ENCODE measurements at places on chromosomes 6 and 20.

DNA sequence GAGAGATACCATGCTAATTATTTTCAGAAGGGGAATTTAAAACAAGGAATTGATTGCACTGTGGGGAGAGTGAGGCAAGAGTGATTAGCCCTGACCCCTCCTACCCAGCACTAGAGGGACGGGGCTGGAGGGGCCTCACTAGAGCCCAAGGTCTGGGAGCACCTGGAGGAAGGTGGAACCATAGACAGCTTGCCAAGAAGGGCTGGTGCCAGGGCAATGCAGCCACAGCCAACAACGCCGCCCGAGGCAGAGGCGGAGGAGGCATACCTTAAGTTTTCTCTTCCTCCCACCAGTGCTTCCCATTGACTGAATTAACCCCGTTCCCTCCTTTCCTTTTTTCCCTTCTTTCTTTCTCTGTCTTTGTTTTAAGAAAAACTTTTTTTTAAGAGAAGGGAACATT, 40.0 kb downstream of the IYD start:
- no peak for DNase-seq

DNA sequence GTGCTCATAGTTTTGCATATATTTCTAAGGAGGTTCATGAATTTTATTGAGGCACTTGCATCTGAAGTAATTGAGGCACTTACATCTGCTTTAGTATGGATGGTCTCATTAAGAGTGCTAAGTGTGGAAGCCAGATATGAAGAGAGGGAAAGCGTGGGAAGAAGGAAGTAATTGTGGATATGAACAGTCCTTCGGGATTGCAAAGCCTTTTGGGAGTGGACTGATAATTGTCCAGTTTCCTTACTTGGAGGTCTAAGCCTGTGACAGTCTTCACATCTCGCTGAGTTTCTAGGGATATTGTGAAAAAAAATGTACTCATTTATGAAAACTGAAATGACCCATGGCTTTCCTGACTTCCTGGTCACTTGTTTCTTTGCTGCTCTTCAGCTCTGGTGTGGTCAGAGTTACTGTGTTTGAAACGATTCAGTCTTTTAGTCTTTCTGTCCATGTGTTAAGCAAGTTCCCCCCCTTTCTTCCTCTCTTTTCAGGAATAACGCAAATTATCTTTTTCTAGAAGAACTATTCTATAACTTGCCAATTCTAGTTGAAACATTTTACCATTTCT, 137.3 kb downstream of the ZFAND3 start:
- no peak for DNase-seq

- DNase-seq: no peak
Measured at GRCh38 chr6:152598421-152598820, 38.7 kb downstream of the SYNE1 start.

- no peak for DNase-seq
Measured at GRCh38 chr20:49882171-49882970, 33.0 kb downstream of the SPATA2 start.

GRCh38 chr6:116016846-116017545, 43.7 kb downstream of the FRK start:
- no peak for DNase-seq

GRCh38 chr20:56955680-56956079, 310.8 kb downstream of the BMP7 start:
- no peak for DNase-seq

- no peak for DNase-seq
Measured at GRCh38 chr6:15385521-15385920, 139.7 kb downstream of the JARID2 start.

GRCh38 chr6:24719125-24719971, at the start of gene C6orf62:
TSS of gene C6orf62 (minus strand) at chr6:24719154. CDS start at chr6:24718668, 486 bp downstream.
- no peak for DNase-seq

DNA sequence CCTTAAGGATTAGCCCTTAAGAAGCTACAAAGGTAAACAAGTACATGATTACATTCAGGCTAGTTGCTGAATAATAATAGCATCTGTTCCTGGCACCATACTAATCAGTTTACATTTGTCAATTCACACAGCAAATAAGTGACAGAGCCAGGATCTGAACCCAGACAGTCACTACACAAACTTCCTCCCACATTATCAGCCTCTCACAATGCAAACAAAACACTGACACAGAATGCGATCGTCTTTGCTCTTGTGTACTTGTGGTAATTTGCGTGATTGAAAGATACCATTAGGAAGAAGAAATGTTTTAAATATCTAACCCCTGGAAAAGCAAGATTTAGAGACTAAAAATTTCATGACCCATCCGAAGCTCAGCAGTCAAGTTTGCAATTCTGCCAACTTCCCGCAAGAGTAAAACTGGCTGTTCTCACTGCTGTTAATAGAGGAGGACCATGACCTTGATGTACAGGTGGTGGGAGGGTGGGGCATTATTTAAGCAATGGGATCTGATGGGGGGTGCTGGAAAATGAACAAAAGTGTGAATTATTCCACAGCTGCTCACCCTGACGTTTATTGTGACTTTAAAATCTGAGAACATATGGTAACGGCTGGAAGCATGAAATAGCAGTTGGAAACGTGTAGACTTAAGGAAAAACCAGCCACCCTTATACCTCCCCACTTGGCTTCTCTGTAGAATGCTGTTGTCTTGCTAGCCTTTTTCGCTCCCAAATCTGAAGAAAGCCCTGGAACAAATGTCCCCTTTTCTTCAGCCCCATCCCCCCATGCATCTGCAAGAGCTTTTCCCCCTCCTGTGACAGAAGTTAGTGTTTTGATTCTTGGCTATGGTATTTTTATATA, 95.3 kb upstream of the ARMC2 start:
- no peak for DNase-seq

GRCh38 chr6:85942844-85943243, 300.2 kb upstream of the SYNCRIP start:
- no peak for DNase-seq

DNA sequence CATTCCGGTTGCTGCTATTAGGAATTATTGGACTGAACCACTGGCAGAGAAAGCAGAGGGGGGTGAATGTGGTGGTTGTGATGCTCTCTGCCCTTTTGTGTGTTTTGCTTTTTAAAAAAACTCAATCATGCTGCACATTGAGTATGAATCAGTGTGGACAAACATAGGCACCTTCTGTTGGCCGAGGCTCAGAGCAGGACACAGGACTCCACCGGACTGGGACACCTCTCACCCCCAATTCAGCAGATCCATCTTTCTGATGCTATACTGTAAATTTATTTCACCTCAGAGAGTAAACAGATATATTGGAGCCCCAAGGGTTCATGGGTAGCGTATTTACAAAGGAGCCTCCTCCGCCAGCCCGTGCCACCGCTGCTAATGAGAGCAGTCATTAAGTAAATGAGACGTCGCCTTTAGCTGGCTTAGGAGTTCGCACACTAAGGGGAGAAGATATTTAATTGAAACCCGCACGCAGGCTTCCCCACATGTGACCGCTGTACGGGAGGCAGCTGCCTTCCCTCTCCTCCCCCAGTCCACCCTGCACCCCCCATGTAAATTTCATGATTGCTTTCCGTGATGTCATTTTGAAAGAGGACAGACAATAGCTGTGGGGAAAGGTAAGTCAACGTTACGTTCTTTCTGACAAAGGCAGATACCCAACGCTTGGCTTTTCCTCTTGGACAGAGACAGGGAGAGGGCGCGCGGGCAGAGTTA, at the start of gene MYT1:
TSS of gene MYT1 (plus strand) at position 330 of the 714 bp plus-strand sequence. CDS start 34,410 bp downstream, outside the sequence.
- DNase-seq: no peak

GRCh38 chr6:25700761-25701160, 48.7 kb downstream of the SCGN start:
- no peak for DNase-seq

- no peak for DNase-seq
Measured at GRCh38 chr20:58231683-58232082, 3.2 kb upstream of the ANKRD60 start.

- no peak for DNase-seq
Measured at GRCh38 chr20:63736893-63737694, 630 bp downstream of the LIME1 start.

- no peak for DNase-seq
Measured at GRCh38 chr6:110728501-110728900, 86.8 kb downstream of the CDK19 start.

- DNase-seq: no peak
Measured at GRCh38 chr6:53432318-53433161, 83.8 kb upstream of the ELOVL5 start.

DNA sequence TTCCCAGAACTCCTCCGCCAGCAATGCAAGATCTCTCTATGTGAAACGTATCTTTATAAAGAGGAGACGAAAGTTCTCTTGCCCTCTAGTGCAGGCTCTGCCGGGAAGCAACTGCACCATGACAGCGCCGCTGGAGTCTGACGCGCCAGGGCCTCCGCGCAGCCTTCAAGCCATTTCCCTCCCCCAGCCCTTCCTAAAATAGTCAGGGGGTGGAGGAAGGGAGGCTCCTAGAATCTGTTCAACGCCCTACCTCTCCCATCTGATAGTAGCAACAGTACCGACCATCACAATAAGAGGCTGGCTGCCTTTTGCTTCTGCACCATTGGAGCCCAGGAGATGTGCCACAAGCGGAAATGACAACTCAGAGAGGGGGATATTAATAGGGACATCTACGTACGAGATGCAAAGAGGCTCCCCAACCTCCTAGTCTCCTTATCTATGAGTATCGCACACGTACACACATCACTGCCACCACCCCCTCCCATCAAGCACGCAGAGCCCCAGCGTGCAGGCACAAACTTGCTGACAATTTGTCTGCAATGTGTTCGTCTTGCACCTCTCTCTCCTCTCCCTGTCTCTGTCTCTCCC, 1.0 kb downstream of the SYNE1 start:
- DNase-seq: no peak

GRCh38 chr20:43987018-43987417, 72.4 kb downstream of the TOX2 start:
- no peak for DNase-seq

- no peak for DNase-seq
Measured at GRCh38 chr6:138038142-138038870, 68.9 kb downstream of the PERP start.

- no peak for DNase-seq
Measured at GRCh38 chr20:62812181-62812906, 4.5 kb upstream of the COL9A3 start.

- DNase-seq: no peak
Measured at GRCh38 chr6:52603000-52603795, 26.3 kb upstream of the TRAM2 start.

- DNase-seq: no peak
Measured at GRCh38 chr6:149284904-149285303, 32.6 kb upstream of the TAB2 start.

DNA sequence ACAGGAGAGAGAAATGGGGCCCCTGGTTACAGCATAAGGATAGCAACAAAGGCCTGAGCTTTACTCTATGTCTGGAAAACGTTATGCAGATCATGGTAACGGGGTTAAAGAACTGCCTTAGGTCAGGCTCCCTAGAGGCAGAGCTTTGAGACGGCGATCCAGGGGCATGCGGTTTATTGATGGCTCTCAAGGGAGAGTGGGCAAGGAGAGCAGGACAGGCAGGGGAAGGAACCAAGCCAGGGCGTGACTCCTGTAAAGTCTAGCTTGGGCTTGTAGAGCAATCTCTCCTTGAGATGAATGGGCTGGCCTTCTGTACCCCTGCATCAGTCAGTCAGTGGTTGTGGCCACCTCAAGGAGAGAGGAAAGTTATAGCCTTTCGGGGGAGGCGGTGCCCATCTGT, 12.5 kb upstream of the FERMT1 start:
- no peak for DNase-seq

DNA sequence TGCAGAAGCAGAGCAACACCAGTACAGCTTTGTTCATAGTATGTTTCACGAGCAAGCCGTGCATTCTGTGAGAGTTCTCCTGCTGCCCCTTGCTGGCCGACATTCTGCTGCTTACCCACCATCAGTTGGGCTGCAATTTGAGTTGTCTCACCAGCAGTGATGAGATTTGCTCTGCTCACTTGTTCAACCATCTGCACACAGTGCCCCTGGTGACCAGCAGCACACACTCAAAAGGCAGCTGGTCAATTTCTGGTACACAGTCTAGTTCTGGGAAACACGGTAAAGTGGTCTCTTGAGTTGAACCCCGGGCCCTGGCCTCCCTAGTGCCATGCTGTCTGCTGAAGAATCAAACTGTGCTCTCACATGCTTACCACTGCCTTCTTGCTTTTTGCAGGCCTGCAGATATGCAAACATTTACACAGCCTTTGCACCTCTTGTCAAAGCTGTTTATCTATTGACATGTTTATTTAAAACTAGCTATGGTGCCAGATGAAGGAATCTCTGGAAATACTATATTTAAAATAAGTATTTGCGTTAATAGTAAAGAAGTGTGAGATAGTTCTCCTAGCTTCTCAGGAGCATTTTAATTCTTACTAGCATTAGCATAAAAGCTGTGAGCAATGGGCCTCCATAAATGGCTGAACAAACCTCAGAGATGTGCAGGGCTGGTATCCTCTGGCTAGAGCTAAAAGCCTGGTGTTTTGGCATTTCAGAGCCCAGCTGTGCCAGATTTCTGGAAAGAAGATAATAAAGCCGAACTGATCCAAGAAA, 234.3 kb downstream of the ARHGAP18 start:
- DNase-seq: no peak

GRCh38 chr20:60224914-60225313, 266.7 kb downstream of the CDH26 start:
- DNase-seq: peak; percentile 35

DNA sequence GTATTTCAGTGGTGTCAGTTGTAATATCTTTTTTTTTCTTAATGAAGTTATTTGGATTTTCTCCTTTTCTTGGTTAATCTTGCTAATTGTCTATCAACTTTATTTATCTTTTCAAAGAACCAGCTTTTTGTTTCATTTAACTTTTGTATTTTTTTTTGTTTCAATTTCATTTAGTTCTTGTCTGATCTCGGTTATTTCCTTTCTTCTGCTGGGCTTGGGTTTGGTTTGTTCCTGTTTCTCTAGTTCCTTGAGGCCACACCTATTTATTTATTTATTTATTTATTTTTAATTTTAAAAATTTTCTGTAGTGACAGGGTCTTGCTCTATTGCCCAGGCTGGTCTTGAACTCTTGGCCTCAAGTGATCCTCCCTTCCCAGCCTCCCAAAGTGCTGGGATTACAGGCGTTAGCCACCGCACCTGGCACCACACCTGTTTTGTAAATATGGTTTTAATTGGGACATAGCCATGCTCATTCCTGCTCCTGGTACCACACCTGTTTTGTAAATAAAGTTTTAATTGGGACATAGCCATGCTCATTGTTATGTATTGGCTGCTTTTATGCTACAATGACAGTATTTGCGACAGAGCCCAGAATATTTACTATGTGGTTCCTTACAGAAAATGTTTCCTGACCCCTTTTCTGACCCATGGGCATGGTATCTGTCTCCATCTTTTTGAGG, 22.2 kb downstream of the KDM1B start:
- DNase-seq: no peak

- DNase-seq: no peak
Measured at GRCh38 chr6:156347656-156348055, 429.5 kb upstream of the ARID1B start.

- peak; percentile 22 for DNase-seq
Measured at GRCh38 chr6:155183095-155183494, 80.7 kb upstream of the CLDN20 start.

GRCh38 chr20:15986690-15987089, 586.6 kb downstream of the KIF16B start:
- DNase-seq: no peak

Data from neural crest cell (in vitro differentiated cells).